ENCODE measurements at places on chromosomes 1 and 21.
A peak's percentile ranks its signal among the peaks of the same experiment; 100 is the strongest.

GRCh38 chr1:200899451-200899915 is 4.8 kb downstream of the INAVA start:
- no peak for DNase-seq

DNA sequence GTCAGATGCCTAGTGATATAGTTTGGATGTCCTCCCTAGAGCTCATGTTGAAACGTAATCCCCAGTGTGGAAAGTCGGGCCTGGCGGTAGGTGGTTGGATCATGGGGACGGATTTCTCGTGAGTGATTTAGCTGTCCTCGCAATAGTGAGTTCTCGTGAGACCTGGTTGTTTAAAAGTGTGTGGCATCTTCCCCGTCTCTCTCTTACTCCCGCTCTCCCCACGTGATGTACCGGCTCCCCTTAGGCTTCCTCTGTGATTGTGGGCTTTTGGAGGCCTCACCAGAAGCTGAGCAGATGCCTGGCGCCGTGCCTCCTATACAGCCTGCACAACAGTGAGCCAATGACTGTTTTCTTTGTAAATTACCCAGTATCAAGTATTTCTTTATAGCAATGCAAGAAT is 264.5 kb downstream of the TTLL7 start:
- no peak for DNase-seq

- DNase-seq, result no peak
These were observed 75.2 kb downstream of the EVI5 start for GRCh38 chr1:92709738-92710137.

DNA sequence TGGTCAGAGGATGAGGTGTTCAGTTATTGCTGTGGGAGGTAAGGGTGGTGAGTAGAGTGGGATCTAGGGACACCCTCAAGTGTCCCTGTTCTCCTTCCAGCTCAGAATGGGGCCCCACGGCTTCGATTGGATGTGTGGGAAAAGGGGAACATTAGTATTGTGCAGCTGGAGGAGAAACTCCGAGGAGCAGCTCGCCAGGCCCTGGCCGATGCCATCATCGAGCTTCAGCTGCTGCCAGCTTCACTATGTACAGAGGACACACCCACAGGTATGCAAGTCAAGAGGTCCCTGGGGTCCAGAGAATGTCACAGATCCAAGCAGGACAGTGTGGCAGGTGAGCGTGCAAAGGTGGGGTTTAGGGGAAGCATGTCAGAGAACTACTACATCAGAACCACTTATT is 13.9 kb downstream of the HYI start:
- no peak for DNase-seq

DNA sequence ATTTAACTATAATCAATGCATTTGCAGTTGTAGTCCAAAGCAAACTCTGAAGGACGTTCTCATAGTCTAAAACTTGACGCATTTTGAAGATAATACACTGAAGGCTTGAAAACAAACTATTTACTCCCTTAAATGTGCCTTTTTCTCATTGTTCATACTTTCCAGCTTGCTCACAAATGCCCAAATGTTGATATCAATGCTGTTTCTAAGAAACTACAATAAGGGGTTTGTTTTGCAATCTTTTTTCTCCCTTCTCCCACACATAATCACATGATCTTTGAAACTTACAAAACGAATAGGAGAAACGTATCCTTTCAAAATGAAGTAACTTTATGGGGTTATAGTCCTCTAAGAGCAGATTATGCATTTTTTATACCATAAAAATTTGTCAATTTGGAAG is 508.7 kb downstream of the DPYD start:
- no peak for DNase-seq

DNA sequence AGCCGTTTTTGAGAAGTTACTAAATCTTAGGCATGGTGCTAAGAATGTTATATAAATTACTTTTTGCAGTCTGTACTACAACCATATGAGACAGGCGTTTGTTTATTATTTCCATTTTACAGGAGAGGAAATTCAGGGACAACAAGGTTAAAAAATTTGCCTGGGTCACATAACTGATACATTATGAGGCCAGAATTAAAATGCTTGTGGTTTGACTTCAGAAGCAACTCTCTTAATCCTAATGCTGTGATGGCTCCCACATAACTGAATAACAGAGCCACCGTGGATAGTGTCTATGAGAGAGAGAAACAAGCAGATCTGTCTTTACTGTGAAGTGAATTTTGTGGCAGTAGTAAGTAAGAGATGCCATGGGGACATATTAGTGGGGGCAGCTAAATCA is 184.9 kb downstream of the NCAM2 start:
- DNase-seq, result no peak

GRCh38 chr1:183946320-183946613 is 91.3 kb downstream of the COLGALT2 start:
- DNase-seq, result no peak

DNA sequence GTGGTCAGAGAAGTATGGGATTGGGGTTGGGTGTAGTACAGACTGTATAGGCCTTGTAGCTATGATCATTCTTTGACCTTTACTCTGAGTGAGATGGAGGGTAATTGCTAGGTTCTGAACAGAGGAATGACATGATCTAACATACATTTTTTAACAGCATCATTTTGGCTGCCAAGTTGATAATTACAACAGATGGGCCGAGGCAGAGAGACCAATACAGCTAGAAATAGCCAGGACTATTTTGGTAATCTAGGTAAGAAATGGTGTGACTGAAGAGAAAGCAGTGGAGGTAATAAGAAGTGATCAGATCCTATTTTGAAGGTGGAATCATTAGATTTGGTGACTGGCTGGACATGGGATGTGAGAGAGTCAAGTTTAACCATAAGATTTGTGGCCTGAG is 43.5 kb downstream of the RPAP2 start:
- no peak for DNase-seq

GRCh38 chr21:32908534-32908933 is 117.2 kb upstream of the OLIG2 start:
- no peak for DNase-seq

GRCh38 chr1:80678438-80678837 is 1122.3 kb upstream of the ADGRL2 start:
- DNase-seq, result no peak

DNA sequence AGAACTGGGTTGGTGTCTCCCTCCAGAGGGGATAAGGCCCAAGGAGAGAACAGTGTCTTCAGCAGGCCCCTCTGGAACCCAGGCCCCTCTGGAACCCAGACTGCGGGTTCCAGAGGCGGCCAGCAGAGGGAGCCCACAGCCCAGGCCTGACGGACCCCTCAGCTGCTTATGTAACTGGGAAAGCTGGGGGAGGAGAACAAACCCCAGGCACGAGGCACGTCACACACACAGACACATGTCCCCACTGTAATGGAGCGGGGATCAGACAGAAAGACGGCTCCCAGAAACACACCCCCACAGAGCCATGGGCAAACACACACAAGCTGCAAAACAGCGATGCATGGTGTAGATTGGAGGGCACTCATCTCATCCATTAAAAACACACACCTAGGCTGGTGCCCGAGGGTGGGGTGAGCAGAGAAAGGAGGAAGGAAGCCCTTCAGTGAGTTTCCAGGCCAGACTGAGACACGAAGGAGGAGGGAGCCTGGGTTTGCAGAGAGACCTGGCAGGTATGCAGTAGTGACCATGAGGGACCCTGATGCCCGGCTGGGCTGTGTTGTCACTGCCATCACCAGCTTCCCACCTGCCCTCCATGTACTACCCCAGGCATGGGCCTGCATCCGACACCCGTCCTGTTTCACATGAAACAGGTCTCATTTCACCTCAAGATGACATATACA is 2.8 kb upstream of the IGSF8 start:
- peak; percentile 71 for DNase-seq

DNA sequence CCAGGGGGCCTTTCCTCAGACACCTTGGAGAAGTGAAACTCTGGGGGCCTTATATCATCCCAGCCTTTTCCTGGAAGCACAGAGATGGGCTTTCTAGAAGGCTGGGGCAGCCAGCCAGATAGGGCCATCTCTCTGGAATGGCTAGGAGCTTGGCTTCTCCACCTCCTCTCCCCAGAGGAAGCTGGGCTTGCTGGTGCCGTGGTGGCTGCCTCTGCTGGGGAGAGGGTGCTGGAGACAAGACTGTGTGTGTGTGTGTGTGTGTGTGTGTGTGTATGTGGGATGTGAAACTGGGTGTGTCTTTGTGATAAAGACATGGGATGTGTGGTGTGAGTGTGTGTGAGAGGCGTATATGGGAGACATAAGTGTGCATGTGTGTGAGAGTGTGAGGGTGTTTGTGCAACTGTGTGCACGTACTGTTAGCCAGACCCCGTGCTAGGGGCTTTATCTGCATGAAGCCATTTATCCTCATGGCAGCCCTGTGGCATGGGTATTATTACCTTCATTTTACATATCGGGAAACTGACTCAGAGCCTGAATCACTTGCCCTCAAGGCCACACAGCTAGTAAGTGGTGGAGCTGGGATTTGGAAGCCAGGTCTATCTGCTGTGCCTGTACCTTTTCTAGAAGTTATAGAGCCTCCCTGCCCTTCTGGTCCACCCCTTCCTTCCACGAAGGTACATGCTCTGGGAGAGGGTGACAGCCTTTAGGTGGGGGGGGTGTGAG is 44.2 kb downstream of the PTPRU start:
- DNase-seq, result no peak
